ENCODE measurements at places on chromosomes 6 and 20. TPM values are rescaled to one million over a fixed set of nuclear protein-coding genes. Genes with fewer than 3 reads are reported as not detected.

DNA sequence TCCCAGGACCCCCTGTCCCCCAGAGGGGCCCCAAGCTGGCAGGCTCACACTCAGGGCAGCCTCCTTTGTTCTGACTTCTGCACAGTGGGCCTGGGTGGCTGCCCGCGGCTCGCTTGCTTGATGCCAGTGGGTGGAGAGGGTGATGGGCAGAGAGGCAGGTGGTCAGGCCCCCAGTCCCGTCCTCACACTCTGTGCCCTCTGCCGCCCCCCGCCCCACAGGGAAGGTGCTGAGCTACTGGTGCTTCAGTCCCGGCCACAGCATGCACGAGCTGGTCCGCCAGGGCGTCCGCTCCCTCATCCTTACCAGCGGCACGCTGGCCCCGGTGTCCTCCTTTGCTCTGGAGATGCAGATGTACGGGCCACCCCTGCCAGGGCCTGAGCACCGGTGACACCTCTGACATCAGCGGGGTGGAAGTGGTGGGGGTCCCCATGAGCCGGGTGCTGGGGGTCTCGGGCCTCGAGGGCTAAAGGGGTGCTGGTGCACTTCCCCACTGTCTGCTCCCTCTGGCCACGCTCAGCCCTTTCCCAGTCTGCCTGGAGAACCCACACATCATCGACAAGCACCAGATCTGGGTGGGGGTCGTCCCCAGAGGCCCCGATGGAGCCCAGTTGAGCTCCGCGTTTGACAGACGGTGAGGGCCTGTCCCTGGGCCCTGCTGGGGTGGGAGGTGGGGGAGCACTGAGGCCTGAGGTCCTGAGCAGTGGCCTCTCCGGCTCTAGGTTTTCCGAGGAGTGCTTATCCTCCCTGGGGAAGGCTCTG, 8.9 kb upstream of the TNFRSF6B start:
- DNase-seq, result no peak

- DNase-seq, result no peak
Measured at GRCh38 chr20:36181934-36182603, 27.5 kb downstream of the EPB41L1 start.

WFDC2 gene
- 2.4 TPM for total RNA-seq

DNA sequence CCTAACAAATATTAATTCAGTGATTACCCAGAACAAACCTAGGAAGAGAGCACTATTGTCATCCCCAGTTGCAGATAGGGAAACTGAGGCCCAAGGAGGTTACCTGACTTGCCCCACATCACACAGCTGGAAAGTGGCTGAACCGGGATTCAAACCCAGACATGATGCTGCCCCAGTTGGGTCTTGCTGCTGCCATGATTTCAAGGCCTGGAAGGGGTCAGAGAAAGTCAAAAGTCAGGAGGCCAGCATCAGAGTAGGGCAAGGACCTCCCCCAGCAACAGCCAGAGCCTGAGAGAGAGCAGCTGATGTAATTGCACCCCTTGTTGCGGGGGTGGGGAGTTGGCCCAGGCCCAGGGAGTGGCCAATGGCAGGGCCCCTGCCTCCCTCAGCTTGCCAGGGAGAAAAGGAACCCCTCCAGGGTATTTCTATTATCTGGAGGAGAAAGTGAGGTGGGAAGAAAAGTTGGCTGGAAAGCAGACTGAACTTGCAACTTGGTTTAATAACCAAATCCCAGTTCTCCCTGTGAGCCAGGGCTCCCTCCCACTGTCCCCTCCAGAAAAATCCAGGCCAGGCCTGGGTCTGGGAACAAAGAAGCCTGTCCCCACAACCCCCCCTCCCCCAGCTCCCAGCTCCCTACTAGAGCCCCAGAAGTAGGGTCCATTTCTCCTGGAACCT, 83.6 kb downstream of the MRPL14 start:
- no peak for DNase-seq

DNA sequence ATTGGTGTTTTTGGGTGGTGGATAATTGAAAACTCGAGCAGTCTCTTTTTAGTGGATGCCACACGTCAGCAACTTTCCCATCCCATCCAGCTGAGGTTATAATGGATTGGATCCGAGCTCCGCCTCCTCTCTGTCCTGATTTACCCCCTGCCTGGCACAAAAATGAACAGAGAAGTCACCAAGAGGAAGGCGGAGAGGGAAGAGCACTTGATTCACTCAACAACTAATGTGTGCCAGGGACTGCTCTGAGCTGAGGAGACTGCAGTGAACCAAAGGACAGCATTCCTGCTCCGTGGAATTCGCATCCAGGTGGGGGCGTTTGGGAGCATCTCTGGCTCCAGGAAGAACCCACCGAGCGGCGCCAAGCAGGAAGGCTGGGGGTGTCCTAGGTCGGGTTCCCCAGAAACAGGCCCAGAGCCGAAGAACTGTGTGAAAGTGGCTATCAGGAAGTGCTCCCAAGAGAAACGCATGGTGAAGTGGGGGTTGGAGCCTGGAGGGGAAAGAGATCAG, 95.8 kb upstream of the NAA20 start:
- peak; percentile 58 for DNase-seq

- DNase-seq, result no peak
Measured at GRCh38 chr6:106315765-106316374, 9.7 kb downstream of the ATG5 start.

FAM83B gene
- total RNA-seq, result 0.17 TPM
